ENCODE measurements at places on chromosomes 13 and 19.

- no peak for DNase-seq
Observed at GRCh38 chr13:37074703-37075102, 15.2 kb upstream of the SUPT20H start.

DNA sequence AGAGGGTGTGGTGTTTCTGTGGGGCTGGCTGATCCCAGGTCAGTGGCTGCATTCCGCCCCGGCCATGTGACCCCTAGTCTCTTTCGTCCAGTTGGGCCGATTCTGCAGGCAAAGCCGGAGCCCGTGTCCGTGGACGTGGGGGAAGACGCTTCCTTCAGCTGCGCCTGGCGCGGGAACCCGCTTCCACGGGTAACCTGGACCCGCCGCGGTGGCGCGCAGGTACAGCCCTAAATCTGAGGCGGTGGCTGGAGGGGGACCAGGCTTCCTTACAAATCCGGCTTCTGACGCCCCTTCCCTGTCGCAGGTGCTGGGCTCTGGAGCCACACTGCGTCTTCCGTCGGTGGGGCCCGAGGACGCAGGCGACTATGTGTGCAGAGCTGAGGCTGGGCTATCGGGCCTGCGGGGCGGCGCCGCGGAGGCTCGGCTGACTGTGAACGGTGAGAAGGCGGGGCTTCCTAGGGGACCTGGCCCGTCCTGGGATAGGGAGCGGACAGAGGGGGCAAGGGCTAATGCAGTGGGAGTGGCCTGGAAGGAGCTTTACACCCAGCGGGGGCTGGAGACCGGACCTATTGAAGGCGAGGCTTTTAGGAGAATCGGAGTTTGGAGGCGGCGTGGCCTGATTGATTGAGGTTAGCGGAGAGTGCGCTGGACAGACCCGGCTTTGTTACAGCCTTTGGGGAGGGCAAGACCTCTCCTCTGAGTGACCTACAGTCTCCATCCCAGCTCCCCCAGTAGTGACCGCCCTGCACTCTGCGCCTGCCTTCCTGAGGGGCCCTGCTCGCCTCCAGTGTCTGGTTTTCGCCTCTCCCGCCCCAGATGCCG, 4.3 kb downstream of the KIRREL2 start:
- DNase-seq, result no peak

DNA sequence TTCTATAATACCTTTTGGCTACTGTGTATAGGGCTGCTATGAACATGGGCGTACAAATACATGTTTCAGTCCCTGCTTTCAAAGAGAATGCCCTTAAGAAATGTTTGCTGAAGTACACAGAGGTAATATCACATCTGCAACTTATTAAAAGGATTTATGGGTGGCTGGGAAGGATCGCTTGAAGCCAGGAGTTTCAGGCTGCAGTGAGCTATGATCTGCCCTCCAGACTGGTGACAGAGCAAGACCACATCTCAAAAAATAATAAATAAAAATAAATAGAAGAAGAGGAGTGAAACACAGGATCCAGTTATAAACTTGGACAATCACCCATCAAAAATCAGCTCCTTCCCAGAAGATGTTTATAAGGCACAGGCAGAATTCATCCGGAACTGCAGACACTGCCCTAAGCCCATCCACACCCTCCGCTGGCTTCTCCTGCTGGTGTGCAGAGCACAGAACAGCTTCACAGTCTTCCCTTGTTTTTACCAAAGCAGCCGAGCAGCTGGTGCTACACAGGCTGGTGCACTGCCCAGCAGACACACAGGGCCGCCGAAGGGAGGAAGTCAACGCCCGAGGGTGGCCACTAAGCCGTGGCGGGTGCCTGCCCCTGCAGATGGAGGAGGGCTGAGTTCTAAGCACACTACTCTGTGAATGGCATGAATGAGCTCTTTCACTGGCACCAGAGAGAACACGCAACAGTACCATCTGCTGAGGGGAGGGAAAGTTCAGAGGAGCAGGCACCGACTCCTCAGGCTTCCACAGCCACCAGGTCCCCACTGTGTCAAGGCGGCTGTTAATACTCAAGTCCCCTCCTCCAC, 44.0 kb downstream of the BRD4 start:
- DNase-seq, result no peak

GRCh38 chr19:53824134-53824611, at the start of gene NLRP12:
TSS of gene NLRP12 (minus strand) at chr19:53824314. CDS start at chr19:53824174, 140 bp downstream.
- no peak for DNase-seq

- DNase-seq, result no peak
Observed at GRCh38 chr13:27926644-27927434, 7.0 kb downstream of the PDX1 start.
